IPS DF 19.7 (cell line): ENCODE measurements at places on chromosomes 5 and 9.

GRCh38 chr9:130823435-130823834, 11.6 kb upstream of the ABL1 start:
- no peak for DNase-seq

DNA sequence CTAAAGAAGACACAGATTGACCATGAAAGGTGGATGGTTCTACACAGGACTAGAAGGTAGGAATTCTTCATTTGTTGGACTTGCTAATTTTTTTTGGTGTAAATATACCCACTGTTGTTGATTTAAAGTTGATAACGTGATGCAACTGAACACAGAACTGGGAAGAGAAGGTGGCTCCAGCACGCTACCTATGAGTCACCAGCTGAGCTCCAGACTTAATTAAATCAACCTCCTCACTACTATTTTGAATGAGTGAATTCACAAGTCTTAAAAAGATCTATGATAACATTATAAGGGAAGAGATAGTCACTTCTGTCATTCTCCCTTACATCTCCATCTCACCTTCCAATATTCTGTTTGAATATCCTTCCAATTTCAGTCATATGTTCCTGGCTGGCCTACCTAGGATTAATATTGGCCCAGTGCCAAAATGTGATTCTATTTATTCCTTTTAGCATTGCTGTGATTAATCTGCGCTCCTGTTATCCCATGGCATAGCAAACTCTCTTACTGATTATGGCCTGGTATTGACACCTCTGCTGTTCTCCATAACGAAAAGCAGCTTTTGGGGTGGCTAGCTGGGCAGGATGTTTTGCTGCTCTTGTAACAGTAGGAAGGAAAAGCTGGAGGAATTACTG, 135.9 kb upstream of the CCDC152 start:
- no peak for DNase-seq

GRCh38 chr5:89265511-89266179, 382.7 kb upstream of the MEF2C start:
- no peak for DNase-seq

- no peak for DNase-seq
Measured at GRCh38 chr5:87825583-87825982, 412.9 kb upstream of the CCNH start.

- no peak for DNase-seq
Measured at GRCh38 chr5:164934561-164934960, 1429.1 kb downstream of the MAT2B start.

GRCh38 chr5:56088967-56089829, 94.4 kb upstream of the IL6ST start:
- DNase-seq: no peak

GRCh38 chr9:14479163-14479560, 165.2 kb upstream of the NFIB start:
- no peak for DNase-seq

DNA sequence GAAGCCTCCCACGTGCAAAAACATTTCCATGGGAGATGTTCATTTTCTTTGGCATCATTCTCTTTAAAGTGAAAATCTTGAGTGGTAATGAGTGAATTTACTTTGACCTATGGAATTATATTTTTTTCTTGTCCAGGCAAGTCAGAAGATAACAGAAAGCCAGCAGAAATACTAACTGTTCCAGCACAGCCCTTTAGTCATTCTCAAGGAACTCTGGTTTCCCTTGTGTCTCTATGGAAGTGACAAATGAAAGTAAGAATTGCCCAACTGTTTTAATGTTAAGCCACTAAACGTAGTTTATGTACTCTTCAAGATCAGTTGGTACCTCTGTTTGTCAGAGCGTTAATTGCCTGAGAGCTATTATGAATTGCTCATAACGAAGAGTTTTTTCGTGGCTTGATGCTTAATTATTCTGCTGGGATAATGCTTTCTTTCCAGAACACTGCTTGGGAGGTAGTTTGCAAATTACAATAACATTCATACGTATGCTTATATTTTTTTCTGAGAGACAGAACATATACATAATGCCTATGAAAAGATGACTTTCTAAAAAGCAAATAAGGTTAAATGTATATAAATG, 84.5 kb upstream of the CER1 start:
- no peak for DNase-seq

DNA sequence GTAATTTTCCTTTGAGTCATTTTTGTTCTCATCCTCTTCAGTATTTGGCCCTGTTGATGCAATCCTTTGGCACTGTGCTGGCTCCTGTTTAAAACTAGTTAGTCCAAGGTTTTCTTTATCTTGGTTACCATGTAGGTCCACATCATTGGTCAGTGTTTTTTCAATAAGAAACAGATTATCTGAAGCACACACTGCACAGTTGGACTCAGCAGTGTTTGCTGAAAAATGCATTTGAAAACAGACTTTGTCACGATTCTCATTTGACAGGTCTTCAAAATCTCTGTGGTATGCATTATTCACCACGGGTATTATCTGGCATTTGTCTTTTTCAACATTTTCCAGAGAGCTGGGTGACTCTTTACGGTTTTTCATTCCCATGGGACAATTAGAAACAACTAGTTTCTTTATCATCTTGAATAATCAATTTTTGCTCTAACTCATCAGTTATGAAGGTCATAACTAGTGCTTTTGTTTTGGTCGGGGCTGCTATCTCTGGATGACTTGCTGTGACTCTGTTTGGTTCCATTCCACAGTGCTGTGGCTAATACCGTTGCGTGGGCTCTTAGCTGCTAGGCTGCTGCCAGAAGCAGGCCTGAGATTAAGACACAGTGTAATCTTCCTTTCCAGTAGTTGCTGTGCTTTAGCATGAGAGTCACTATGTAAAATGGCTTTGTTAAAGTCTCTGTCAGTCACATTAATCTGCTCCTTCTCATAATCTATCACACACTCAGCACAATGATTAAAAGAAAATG, 36.2 kb downstream of the NUDT12 start:
- no peak for DNase-seq

DNA sequence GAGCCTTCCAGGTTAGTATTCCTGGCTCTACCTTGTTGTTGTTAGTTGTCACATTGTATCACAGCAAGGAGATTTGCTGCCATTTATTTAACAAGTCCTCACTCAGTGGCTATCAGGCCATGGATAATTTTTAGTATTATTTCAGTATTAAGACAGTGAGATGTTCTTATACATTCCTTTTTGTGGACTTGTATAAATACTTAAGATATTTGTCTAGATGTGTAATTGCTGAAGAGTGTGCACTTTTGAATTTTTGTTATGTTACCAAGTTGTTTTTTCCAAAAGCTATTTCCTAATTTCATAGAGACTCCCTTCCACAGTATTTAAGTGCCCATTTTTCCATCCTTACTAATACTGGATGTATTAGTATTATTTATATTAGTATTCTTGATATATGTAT, 22.0 kb downstream of the SLC36A1 start:
- DNase-seq: no peak

DNA sequence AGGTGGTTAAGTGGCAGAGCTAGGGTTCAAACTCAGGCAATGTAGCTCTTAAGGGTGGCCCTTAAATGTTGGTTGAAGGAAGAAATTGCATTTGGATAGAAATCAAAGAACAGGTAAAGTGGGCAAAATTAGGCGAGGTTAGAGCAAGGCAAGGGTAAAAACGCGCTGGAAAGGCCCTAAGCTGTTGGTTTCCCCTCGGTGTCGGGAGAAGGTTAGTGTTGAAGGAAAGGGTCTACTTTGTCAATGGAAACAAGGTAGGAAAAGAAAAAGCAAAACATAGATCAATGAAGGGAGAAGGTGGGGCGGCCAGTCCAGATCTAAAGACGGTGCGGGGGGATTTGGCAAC, 431 bp downstream of the FASTKD3 start:
- DNase-seq: no peak

- no peak for DNase-seq
Measured at GRCh38 chr5:6583049-6583880, 49.6 kb downstream of the NSUN2 start.

DNA sequence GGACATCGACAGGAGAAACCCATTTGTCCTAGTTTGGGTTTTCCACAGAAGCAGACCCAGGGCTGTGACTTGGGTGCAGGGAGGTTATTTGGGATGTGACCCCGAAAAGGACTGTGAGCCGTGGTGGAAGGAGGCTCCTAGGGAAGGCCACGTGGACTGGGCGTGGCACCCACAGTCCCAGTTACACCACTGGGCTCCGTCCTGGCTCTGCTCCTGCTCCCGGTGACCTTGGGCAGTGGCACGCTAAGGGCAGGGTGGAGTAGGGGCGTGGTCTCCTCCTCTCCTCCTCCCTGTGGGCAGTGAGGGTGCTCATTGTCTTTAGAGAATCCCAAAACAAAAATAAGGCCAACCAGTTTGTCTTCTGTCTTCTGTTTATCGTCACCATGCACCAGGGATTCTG, 190.1 kb downstream of the GADD45G start:
- DNase-seq: no peak

GRCh38 chr5:123000731-123001130, 35.8 kb downstream of the PPIC start:
- no peak for DNase-seq

GRCh38 chr9:128288273-128289004, 12.4 kb downstream of the SWI5 start:
- DNase-seq: no peak

DNA sequence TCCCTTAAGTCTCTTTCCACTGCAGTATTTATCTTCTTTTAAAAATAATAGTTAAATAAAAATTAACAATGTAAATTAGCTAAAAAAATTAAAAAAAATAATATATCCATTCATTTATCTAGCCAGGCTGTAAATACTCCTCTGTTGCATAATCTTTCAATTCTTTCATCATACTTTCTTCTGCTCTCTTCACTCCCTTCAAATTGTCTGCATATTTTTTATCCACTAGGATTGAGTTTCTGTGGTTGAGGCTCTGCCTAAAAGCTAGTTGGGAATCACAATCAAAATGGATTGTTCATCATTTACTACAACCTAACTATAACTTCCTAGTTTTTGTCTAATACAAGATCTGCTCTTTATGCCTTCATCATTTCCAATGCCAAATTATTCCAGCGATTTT, 182.2 kb downstream of the PDE4D start:
- no peak for DNase-seq

GRCh38 chr5:56817263-56818014, 2.1 kb downstream of the MAP3K1 start:
- DNase-seq: no peak

GRCh38 chr5:66869347-66869746, 273.2 kb downstream of the MAST4 start:
- DNase-seq: no peak

- DNase-seq: no peak
Measured at GRCh38 chr5:66742083-66742895, 146.1 kb downstream of the MAST4 start.

- DNase-seq: no peak
Measured at GRCh38 chr9:107547772-107548297, 58.3 kb upstream of the KLF4 start.

GRCh38 chr9:137128862-137129455, 10.0 kb upstream of the GRIN1 start:
- DNase-seq: no peak

GRCh38 chr5:150176745-150177477, 10.3 kb downstream of the CDX1 start:
- DNase-seq: no peak

GRCh38 chr9:77598524-77598923, 49.6 kb downstream of the GNA14 start:
- no peak for DNase-seq

DNA sequence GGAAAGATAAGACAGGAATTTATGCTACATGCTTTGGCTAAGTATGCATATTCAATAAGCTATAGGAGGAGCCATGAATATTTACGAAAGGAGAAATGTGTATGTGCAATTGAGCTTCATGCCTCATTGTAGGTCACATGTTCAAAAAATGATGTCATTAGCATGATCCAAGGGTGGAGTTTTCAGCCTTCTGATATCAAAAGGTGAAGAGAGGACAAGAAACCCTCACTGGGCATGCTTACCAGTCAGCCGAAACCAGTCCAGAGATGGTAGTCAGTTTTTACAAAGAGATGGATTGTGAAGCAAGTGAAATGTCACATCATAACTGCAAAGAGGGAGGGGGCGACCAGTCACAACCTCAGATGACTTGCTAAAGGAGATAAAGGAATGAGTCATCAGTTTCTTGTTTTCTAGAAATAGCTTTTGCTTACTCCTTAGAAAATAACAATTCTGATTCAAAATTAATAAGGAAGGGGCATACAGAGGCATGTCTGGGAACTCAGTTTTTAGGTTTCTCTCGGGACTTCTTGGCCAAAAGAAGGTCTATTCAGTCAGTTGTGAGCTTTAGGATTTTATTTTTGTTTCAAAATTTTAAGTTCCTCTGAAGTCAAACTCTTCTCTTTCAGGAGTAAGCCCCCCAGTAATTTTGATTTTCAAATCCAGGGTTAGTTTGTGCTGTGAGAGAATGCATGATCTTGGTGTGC, 1067.8 kb upstream of the EDIL3 start:
- DNase-seq: no peak

GRCh38 chr9:123395276-123395688, 39.3 kb downstream of the CRB2 start:
- no peak for DNase-seq

GRCh38 chr9:137647096-137647714, 28.4 kb downstream of the EHMT1 start:
- DNase-seq: no peak
